Renal cortex interstitium (tissue), 15 donors: ENCODE measurements at places on chromosomes 6 and 20. TPM values are rescaled to one million over a fixed set of nuclear protein-coding genes. Genes with fewer than 3 reads are reported as not detected.

GRCh38 chr6:108242721-108243120 is 18.1 kb downstream of the SNX3 start:
- no peak for DNase-seq

GRCh38 chr6:139161169-139161568 is 26.3 kb downstream of the HECA start:
- DNase-seq = no peak

DNA sequence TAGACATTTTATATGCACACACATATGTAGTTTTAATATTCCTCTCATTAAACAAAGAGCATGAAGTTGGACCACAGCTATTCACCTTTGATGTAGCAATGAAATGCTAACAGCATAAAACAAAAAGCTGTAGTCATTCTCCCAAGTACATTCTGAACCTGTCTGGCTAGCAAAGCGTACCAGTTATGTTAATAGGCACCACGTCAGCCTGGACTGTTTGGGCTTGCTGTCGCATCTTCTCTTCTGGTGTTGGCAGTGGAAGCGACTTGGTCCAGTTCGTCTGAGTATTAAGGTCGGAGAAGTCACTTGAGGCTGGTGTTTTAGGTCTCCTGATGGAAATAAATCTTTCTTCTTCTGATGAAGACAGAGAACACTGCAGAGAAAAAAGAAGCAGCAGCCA is 42.8 kb downstream of the HEBP2 start:
- no peak for DNase-seq

GRCh38 chr6:17278289-17279063 is 2.7 kb upstream of the RBM24 start:
- DNase-seq = no peak

DNA sequence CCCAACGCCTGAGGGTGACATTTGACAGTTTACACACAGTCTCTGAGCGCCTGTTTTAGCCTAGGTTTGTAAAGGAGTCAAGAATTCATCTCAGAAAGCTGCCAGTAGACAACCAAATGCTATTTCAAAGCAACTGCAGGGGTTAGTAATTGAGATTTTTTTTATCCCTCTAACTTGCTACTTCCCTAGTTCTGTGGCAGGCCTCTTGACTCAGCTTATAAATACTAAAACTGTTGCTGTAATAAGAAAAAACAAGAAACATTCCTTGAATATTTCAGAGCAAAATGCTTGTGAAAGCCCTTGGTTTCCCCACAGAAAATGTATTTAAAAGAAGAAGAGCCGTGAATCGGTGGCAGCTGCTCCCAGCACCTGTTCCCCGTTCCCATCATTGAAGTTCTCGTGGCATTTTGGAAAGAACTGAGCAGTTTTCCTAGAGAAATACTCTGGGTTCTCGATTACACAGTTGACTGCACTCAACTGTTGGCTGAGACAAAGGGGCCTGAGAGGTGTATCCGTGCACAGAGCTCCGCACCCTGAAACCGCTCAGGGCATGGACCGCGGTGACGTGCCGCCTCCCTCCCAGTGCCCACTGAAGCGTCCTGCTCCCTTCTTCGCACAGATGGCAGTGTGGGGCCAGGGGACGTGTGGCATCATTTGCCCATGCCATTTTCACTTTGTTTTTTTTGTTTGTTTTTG is 20.9 kb downstream of the DLL1 start:
- DNase-seq = no peak

GRCh38 chr20:45020236-45020886 is 54.0 kb downstream of the STK4 start:
- DNase-seq = no peak

DNA sequence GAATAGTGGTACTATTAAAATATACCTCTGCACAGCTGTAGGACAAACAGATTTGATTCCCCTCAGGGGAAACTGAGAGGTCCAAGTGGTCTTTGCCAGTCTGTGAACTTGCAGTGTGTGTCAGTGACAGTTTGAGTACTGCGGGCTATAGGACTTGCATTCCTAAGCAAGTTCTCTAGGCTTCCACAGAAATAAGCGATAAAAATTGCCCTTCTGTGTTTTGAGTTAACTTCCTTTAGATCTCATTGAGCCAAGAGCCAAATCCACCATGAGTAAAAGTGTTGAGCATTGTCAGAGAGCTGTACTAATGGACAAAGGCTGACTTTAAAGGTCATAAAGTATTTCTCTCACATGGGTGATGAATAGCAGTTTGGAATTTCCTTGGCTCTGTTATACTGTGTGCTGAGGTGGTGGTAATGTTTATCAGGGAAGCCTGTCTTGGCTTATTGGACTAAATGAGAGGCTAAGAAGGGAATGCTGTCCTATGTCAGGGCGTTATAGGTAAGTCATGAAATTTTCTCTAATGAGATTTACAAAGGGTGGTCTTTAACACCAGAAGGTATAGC is 122.6 kb upstream of the MAP3K7 start:
- DNase-seq = no peak

DNA sequence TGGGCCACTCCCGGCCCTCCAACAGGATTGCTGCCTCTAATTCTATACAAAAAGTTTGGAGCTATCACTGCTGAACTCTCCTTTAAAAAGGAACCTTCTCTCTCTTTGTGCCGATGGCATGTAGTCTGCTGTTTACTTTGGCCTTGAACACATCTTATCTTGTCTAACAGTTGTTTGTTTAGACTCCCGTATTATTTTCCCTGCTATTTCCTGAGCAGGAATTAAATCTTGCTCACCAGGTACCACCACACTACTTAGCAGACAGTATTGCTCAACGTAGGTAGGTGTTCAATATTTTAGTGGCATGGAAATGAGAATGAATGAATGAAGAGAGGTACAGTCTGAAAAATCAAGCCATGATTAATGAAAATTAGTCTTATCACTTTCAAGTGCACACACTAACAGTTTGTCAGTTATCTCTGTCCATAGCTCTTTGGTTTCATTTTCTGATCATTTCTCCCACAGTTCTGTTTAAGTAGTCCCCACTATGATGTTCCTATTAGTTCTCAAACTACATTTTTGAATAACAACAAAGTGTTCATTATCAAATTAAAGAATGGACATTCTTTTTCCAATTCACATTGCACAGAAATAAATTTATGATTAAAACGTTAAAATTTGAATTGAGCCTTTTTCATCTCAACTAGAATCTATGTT is 6.8 kb upstream of the HEY2 start:
- no peak for DNase-seq

- no peak for DNase-seq
These were observed 70.9 kb downstream of the SYNE1 start for GRCh38 chr6:152566103-152566875.

DNA sequence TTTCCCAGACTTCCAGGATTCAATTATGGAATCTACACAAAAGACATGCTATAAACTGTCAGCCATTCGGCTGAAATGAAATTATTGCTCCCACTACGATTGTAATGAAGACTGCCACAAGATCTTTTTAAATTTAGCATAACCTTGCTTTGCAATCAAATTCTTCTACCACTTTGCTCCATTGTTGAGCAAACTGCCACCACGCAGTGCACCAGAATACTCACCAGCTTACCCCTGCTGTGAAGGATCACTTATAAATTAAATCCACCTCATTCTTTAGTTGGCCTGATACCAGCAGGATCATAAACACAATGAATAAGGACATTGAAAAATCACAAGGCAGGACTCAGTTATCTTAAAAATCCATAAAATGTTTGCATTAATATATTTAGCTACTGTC is 151.8 kb upstream of the PRND start:
- DNase-seq = no peak

DNA sequence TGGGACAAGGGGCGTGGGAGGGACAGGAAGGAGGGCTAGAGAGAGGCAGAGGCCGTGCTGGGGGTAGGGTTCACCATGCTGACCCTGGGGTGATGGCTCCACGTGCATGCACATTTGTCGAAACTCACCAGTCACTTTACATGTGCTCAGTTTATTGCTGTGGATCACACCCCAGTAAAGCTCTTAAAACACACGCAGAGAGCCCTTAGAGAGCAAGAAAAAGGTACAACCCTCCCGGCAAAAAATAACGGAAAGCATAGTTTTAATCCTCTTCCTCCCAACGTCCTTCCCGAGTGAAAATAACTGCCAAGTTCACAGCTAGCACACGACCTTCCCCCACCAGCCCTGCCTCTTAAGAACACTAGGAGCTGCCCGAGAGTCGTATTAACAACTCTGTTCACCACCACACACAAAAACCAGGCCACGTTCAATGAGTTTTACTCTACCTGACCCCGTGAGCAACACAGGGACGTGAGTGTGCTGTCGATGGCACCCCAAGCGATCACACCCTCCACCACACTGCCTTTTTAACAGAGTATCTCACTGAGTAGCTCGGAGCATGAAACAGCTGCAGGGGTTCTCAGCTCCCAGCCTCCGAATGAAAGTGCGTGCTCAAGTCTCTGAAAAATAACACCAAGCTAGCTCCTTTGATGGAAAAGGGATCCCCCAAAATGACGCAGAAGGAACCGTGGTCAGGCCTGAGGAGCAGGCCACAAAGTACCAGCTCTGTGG is 39.7 kb downstream of the TAF4 start:
- no peak for DNase-seq

GRCh38 chr6:15829156-15829555 is 166.3 kb upstream of the DTNBP1 start:
- no peak for DNase-seq

DNA sequence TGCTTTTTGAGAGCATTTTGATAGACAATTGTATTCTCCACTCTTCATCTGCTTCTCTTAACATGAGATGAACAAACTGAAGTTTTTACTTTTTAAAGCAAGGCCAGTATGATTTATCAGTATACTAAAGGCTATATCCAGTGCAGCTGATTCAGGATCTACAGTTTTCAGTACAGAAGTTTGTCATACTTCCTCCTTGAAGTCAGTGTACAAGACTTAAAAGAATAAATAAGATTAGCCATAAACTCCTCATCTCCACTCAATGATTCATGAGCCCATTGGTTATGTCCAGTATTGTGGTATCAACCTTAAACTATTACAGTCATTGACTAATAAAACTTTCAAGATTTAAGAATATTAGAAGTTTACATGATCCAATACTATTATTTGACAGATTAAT is 374.8 kb upstream of the EPHA7 start:
- no peak for DNase-seq

GRCh38 chr6:15107644-15108382 is 138.1 kb upstream of the JARID2 start:
- DNase-seq = no peak

DNA sequence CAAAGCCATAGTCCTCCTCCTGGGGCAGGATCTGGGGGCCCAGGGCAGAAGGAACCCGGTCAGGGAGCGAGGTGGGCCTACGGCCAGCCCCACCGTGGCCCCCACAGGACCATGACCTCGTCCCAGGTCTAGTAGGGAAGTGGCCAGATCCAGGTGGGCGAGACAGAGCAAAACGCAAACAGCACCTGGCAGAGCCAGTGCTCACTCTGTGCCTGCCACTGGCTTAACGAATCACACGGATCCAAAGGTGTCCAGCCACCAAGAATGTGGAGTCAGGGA is 169.7 kb downstream of the PREX1 start:
- DNase-seq = no peak

GRCh38 chr6:28648035-28648877 is 122.6 kb downstream of the GPX5 start:
- DNase-seq = peak; percentile 83

DNA sequence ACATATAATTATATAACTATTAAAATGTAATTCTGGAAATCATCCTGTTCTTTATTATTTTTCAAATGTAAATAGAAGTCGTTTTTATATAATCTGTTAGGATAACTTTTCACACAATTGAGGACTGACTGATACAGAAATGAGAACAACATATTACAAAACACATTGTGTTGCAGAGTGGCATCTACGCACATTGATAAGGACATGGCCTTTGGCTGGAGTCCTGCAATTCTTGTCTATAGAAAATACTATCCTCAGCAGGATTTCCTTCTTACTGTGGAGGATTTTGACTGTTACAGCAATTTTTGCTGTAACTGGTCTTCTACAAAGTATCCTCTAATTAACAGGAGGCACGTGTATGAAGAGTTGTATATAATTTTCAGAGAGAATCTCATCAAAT is 19.8 kb downstream of the SH3BGRL2 start:
- DNase-seq = no peak

- DNase-seq = no peak
These were observed 88.3 kb downstream of the CEBPB start for GRCh38 chr20:50278684-50279531.

- DNase-seq = peak; percentile 28
These were observed 30.2 kb downstream of the SLC2A10 start for GRCh38 chr20:46739431-46740213.

DNA sequence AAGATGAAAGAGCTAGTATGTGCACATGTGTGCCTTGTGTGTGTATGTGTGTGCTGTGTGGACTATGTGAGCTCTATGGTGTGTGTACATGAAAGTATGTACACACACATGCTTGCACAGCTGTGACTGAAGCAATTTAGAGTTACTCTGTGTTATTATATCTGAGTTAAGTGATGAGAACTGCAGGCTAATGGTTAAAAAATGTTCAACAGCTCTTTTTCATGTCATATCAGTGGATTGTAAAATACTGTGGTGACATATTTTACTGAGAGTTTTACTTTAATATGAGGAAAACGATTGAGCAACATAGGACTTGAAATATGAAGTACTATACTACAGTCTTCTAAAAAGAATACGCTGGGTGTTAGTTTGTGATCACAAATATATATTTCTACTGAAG is 195.7 kb upstream of the KCNK16 start:
- DNase-seq = no peak

DNA sequence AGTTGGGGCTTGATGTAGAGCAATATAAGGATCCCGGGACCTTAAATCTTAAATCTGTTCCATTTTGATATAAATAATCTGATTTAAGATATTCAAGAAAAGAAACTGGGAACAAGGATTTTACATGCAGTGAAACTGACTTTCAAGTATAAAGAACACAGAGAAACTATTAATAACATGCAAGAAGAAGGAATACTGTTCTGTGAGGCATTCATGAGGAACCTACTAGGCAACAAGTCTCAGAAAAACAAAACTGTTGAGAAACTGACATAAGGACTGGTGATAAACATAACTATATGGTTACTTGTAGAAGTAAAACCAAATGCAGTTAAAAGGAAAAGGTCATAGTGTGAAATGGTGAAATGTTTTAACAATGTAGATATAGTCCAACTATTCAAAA is 15.8 kb downstream of the HDDC2 start:
- DNase-seq = no peak

TASP1 gene
- 12.4 TPM for polyA plus RNA-seq

KHDC1L gene
- not detected for polyA plus RNA-seq

ZBTB46 gene
- 20.0 TPM for polyA plus RNA-seq

TXLNB gene
- 2.2 TPM for polyA plus RNA-seq

NKAPL gene
- 2.5 TPM for polyA plus RNA-seq

KCNG1 gene
- polyA plus RNA-seq = 7.9 TPM

DPPA5 gene
- polyA plus RNA-seq = not detected

EPPIN gene
- polyA plus RNA-seq = 0.20 TPM
